ENCODE measurements at places on chromosomes 11 and 22.

DNA sequence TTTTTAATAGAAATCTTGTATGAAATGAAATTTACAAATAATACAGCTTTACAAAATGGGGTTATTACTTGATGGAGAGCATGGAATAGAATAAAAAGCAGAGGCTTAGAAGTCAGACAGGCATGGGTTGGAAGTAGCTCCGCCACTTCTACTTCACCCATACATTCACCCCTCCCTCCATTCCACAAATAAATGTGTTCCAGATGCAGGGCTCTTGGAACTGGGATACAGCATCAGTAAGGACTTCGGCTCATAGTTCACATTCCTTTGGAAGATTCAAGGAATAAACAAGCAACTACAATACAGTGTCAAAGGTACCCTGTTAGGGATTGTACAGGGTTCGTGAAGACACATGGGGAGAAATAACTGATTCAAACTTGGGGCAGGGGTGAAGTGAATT is 156.8 kb downstream of the WNT11 start:
- DNase-seq = no peak

DNA sequence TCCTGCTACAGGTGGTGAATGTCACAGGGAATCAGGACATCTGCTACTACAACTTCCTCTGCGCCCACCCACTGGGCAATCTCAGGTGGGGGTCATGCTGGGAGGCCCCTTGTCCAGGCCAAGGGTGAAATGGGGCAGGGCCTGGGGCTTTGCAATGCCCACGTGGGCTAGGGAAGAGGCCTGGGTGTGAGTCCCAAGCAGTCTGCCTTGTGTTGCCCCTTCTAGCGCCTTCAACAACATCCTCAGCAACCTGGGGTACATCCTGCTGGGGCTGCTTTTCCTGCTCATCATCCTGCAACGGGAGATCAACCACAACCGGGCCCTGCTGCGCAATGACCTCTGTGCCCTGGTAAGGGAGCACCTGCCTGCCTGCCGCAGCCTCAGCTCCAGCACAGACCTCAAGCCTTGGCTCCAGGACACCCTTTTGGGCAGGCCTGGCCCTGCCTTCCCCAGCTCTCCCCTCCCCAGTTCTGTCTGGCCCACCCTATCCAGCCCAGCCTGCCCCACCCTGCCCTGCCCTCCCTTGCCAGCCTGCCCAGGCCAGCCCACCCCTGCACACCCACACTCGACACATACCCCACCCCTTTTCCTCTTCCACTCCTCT is 9.1 kb upstream of the TAGLN start:
- DNase-seq = no peak

GRCh38 chr11:10478066-10478465 is 23.0 kb downstream of the AMPD3 start:
- no peak for DNase-seq

DNA sequence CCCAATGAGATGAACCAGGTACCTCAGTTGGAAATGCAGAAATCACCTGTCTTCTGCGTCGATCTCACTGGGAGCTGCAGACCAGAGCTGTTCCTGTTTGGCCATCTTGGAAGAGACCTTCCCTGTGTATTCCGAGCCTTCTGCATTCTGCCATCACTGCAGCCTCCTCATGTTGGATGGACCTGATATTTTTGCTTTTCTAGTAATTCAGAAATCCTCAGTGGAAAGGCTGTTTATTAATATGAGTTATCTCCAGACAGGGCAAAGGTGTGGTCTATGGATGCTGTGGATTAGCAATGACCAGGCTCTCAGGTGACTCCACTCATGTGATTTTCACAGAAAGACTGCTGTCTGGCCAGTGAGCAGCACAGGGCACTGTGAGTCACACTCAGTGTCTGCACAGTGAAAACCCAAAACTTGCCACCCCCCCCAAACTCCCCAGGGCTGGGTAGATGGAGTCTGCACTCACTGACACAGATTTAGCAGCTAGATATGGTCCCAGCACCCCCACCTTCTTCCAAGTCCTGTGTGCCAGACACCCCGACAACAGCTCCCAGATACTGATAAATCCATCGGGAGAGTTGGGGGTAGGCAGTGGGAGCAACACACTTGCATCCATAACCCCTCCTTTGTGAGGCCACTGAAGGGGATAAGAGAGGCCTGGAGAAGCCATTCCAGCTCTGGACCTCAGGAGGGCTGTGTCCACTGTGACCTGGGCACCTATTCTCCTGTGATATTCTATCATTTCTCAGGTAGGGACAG is 75.2 kb upstream of the TOP3B start:
- DNase-seq = no peak

GRCh38 chr11:1597994-1598380 is at the start of gene KRTAP5-2:
TSS of gene KRTAP5-2 (minus strand) at chr11:1598294. CDS start at chr11:1598250, 44 bp downstream.
- no peak for DNase-seq
